Panc1 (cell line): ENCODE measurements at places on chromosomes 11 and 22. TPM values are rescaled to one million over a fixed set of nuclear protein-coding genes. Genes with fewer than 3 reads are reported as not detected.

- H3K36me3 ChIP-seq: no peaks in the 10 kb centered on the region
- H3K4me1 ChIP-seq: no peaks in the 10 kb centered on the region
- no peak for DNase-seq
- H3K27me3 ChIP-seq: no peaks in the 10 kb centered on the region
Observed at GRCh38 chr22:48393885-48394284, 1433.8 kb downstream of the BRD1 start.

DNA sequence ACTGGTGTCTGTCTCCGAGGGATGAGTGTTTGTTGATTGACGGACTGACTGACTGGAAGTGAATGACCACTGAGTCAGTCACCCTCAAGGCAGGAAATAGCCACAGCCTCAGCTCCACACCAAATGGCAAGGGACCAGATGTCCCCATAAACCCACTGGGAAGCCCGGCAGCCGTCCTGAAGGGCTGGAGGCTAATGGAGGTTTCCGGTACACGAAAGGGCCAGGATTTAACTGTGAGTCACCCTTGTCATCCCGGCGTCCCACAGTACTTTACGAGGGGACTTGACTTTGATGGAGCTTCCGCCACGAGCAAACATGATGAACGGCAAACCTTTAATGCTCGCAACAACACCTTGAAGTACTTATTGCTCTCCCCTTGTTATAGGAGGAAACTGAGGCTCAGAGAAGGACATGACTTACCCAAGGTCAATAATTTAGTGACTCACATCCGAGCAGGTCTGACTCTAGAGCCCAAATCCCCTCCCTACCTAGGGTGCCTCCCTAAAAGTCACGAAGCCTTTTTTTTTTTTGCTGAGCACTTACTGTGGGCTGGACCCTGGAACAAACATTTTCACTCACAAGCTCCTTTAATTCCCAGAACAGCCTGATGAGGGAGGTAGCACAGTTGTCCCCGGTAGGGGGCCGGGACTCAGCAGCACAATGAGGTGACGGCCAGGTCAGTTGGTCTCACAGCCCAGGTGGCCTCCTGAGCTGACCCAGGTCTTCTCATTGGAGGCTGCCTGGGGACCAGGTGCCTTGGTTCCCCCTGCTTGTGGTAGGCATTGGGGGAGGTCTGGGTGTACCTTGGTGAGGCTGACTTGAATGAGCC is 25.2 kb upstream of the GCAT start:
- no peaks in the 10 kb centered on the region for H3K36me3 ChIP-seq
- peak overlapping the region; percentile 48; the same call in 1 of the 2 replicates for H3K27ac ChIP-seq
- no peak overlapping the region for H3K4me3 ChIP-seq
- H3K4me1 ChIP-seq: peaks cover 5% of the 10 kb centered on the region

DNA sequence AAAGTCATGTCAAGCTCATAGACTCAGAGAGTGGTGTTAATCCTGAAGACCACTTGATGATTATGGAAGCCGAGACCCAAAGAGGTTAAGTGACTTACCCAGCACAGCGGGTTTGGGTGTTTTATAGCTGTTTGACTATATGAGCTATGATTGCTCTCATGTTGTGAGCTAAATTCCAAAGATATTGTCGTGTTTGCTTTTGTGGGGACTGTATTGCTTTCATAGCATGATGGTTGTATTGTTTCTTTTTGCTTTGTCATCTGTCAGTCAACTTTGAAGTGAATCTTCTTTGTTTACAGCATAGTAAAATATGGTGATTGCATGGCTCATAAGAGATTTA is 23.7 kb downstream of the NF2 start:
- H3K27ac ChIP-seq: peak overlapping the region; percentile 83
- H3K27me3 ChIP-seq: no peaks in the 10 kb centered on the region
- peaks cover 91% of the 10 kb centered on the region for H3K4me1 ChIP-seq
- no peak overlapping the region for H3K4me3 ChIP-seq

DNA sequence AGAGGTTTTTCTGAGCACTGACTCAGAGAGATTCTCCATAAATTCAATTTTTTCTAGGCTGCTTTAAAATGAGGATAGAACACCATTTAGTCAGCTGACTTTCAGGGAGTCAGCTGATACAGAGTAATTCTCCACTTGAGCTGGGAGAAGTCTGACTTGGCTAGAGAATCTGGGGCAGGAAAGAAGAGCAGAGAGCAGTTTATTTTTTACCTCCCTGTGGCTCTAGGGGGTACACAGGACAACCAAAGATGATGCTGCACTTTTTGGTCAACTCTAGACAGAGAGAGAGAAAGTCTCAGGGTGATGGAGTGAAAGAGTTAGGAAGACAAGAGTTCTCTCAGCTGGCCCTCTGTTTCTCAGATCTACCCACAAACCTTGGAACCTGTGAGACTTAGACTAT is 67.3 kb upstream of the EED start:
- H3K4me1 ChIP-seq: peaks cover 11% of the 10 kb centered on the region
- no peaks in the 10 kb centered on the region for H3K27me3 ChIP-seq
- no peak overlapping the region for H3K4me3 ChIP-seq
- H3K36me3 ChIP-seq: no peaks in the 10 kb centered on the region

DNA sequence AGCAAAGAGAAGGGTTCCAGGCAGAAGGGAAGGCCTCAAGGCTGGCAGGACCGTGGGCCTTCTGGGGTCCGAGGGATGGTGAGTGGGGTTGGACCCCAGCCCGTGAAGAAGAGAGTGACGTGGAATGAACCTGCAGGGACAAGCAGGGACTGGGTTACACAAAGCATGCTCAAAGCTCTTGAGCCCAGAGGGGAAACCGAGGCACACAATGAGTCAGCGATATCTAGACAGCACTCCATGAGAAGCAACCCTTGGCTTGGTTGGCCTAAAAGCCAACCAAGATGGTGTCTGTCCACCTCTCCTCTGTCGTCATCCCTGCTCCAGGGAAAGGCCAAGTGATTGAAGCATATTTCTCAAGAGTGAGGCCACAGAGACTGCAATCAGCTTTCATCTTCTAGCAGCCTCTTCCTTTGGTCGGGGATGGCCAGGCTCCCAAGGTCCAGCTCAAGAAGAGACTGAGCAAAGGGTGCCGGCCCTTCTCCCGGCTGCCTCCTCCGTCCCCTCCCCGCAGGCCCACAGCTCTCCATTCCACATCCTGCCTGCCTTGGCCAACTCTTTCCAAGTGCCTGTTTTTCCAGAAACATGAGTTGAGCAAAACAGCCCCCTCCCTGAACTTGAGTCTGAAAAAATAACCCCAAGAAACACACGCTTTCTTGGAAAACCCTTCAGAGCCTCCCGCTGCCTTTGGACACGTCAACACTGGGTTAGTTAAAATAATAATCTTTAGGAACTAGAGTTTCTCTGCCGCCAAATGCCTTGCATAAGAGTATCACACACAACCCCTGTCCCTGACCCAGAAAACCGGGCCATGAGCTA is 556.6 kb downstream of the MIAT start:
- H3K4me1 ChIP-seq: no peaks in the 10 kb centered on the region
- no peak for DNase-seq
- H3K27me3 ChIP-seq: no peaks in the 10 kb centered on the region
- no peak overlapping the region for H3K27ac ChIP-seq
- no peaks in the 10 kb centered on the region for H3K36me3 ChIP-seq

- no peaks in the 10 kb centered on the region for H3K4me1 ChIP-seq
- H3K27me3 ChIP-seq: no peaks in the 10 kb centered on the region
- H3K36me3 ChIP-seq: no peaks in the 10 kb centered on the region
- no peak overlapping the region for H3K4me3 ChIP-seq
Observed at GRCh38 chr22:25754527-25755202, 12.7 kb downstream of the MYO18B start.

DNA sequence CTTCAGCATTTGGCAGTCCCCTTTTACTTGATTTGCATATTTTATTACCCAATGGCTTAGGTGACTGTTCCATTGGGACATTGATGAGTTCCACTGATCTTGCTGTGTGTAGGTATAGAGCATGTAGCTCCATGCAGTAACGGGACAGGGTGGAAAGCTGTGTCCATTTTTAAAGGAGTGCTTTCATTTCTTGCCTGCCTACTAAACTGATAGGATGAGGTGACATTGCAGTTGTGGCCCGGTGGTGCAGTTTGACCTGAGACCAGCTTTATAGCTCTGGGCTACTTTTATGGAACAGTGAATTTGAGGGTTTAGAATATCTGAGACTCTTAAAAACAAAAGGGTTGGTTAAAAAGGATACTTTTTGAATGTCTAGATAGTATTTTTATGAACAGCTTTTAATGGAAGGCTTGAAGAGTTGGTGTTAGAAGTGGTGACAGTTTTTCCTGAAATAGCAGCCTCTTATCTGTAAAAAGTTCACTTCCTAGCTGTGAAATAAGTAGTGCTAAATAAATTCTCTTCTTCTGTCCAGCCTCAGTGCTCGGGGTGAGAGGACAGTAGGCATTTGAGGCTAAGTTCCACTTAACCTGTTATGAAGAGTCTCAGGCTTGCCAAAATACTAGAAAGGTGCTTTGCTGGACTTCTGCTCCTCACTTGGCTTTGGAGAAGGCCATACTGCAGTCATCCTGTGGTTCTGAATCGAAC is 27.0 kb downstream of the NAT10 start:
- no peak overlapping the region for H3K27ac ChIP-seq
- no peak for DNase-seq
- H3K27me3 ChIP-seq: no peaks in the 10 kb centered on the region

- no peak overlapping the region for H3K4me3 ChIP-seq
- no peak overlapping the region for H3K27ac ChIP-seq
- H3K27me3 ChIP-seq: peaks cover 7% of the 10 kb centered on the region
- DNase-seq: peak; percentile 51
Observed at GRCh38 chr11:96464700-96465307, 75.0 kb downstream of the JRKL start.

DNA sequence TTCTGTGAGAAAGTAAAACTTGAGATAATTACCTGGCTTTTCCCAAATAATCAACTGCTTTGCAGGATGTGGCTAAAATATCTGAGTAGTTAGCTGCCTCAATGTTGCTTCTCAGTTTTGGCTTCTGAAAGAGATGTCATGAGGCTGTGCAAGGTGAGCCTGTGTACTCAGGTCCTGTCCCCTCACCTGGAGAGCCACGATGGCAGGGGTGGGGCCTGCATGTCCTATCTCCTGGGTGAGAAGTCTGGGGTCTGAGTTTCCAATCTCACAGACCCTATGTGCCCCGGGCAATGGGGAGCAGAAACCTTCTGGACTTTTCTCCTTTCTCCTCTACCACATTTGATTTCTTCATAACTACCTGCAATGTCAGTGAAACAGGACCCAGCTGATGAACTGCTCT is 338.6 kb upstream of the B3GAT1 start:
- peaks cover 12% of the 10 kb centered on the region for H3K27me3 ChIP-seq
- no peak overlapping the region for H3K4me3 ChIP-seq
- no peaks in the 10 kb centered on the region for H3K4me1 ChIP-seq
- no peak overlapping the region for H3K27ac ChIP-seq
- DNase-seq: no peak

- DNase-seq: no peak
- no peak overlapping the region; the same call in 1 of the 2 replicates for H3K27ac ChIP-seq
- H3K4me1 ChIP-seq: peaks cover 30% of the 10 kb centered on the region
- no peaks in the 10 kb centered on the region for H3K36me3 ChIP-seq
- no peak overlapping the region for H3K4me3 ChIP-seq
- no peaks in the 10 kb centered on the region for H3K27me3 ChIP-seq
Observed at GRCh38 chr11:63610604-63611394, 3.4 kb downstream of the PLAAT3 start.

DNA sequence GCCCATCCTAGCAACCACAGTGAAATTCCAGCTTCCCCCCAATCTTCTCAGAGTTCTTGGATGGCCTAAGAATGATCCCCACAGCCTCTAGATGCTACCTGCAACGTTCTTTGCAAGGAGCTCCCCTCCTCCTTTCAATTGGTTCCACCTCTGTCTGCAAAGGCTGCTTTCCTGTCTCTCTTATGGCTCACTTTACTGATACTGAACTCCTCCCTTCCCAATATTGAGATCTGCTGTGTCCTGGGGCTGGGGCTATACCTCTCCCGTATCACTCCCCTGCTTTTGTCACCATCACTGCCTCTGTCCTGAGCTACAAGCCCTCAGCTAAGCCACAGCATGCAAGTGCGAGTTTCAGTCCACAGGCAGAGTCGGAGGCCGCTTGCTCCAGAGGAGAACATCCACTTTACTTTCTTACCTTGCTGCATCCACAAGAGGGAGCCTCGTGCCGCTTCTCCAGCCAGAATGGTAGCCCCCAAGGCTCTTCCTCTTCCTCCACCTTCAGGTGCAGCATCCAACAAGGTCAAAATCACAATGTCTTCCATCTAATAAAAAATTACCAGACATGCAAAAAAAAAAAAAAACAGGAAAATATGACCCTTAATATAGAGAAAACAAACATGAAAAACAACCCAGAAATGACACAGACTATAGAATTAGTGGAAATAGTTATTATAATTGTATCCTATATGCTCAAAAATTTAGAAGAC is 48.6 kb upstream of the TMEM45B start:
- no peaks in the 10 kb centered on the region; the same call in 1 of the 2 replicates for H3K4me1 ChIP-seq
- no peak for DNase-seq
- no peaks in the 10 kb centered on the region for H3K36me3 ChIP-seq
- no peak overlapping the region for H3K4me3 ChIP-seq

DNA sequence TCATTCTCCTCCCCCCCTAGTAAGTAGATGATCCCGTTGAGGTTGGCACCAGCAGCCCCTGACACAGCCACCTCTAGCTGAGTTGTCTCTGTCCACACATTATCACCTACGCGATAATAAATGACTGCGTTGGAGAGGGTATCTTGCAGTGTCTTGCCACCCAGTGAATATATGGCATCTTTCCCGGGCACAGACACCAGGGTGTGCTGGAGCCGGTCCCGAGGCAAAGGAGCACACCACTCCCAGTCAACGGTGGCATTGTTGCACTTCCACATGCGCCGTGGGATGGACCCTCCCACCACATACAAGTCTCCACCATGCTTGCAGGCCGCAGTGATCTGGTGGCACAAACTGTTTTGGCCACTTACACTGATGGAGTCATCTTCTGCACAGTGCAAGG is 5.4 kb downstream of the KBTBD4 start:
- H3K4me1 ChIP-seq: peaks cover 24% of the 10 kb centered on the region
- no peak for DNase-seq
- H3K27ac ChIP-seq: no peak overlapping the region
- H3K27me3 ChIP-seq: no peaks in the 10 kb centered on the region

MS4A7 gene
- total RNA-seq: 0.23 TPM

CD3E gene
- 0.51 TPM for total RNA-seq

LRRC55 gene
- not detected for total RNA-seq

TMEM86A gene
- total RNA-seq: 0.31 TPM

LARGE1 gene
- total RNA-seq: 2.5 TPM

PATL1 gene
- 57.0 TPM for total RNA-seq

CCDC88B gene
- total RNA-seq: 17.1 TPM

PPFIBP2 gene
- total RNA-seq: 21.5 TPM
